ENCODE measurements at places on chromosomes 13 and 19.
A peak's percentile ranks its signal among the peaks of the same experiment; 100 is the strongest.

DNA sequence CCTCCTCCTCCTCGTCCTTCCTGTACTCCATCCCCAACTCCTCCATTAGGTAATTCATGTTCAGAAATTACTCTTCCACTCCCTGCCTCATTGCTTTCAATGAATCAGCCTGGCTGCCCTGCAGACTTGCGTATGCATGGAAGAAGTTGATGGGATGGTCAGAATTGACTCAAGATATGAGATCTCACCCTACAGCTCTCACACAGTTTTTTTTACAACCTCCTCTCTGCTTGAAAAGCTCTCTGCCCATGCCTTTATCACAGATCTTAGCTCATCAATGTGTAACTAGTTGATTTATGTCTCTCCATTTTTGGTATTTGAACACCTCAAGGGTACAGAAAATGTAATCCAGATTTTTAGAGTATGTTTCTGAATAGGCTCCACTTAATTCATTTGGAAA is 506.9 kb downstream of the TBC1D4 start:
- DNase-seq: no peak

GRCh38 chr13:46235286-46235685 is 23.6 kb downstream of the LRRC63 start:
- no peak for DNase-seq

DNA sequence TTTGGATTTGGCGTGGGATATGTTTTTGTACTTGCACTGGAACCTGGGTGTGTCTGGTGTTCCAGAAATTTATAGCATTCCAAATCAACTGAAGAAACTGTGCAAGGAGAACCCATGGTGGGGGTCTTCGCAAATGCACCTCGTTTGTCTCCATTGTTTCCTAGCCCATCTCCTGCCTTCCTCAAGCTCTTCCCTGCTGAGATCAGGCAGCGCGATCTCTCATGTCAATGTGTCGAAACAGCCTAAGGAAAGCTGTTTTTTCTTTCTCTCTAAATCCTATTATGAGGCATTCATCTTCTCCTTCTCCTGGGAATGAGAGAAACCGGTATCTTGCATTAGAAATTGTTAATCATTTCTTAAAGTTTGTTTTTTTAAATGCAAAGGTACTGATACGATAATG is 131.0 kb downstream of the KLF5 start:
- no peak for DNase-seq

GRCh38 chr19:30106417-30107095 is 164.5 kb downstream of the URI1 start:
- no peak for DNase-seq

DNA sequence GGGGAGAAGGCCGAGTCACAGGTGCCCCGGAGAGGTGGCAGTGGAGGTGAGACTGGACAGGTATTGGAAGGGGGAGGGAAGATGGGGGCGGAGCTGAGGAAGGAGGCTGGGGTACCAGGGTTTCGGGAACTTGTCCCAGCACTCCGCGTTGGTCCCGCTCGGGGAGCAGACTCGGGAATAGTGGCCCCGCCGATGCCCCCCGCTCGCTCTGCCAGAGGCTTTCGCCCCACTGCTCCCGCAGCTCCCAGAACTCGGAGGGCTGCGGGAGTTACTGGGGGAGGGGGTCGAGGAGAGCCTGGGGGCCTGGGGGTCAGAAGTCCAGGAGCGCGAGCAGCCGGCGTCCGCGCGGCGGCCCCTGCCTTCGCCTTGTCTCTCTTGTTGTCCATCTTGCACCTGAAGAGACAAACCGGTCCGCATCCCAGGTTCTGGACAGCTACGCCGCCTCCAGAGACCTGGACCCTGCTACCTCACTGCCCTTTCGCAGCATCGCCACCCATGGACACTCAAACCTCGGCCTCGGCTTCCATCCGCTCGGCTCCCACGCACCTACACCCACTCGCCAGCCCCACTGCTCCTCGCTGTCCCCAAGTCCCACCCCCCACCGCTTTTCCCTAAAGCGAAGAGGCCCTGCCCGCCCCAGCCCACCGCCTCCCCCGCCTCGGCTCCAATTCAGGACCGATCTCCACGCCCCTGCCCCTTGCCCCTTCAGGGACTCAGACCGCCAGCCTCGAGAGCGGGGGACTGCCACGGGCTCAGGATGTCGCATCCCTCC is 700 bp downstream of the PRR36 start:
- DNase-seq: no peak

GRCh38 chr13:29561918-29562317 is 33.6 kb downstream of the SLC7A1 start:
- no peak for DNase-seq

DNA sequence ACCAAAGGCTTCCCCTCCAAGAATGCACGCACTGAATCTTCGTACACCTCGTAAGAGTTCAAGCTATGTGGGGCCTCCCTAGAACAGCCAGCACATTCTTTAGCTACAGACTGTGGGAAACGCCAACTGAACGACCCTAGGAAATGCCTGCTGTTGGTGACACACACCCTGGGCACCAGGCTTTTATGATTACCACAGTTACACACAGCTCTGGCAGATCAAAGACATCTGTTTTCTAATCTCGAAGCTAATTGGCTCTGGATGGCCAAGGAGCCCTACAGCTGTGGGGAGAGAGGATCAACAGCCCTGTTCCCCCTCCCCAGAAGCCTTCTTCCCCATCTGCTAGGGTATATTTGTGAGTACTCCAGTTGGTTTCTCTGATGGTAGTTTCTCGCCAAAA is 123.0 kb downstream of the COL4A1 start:
- DNase-seq: no peak

- DNase-seq: peak; percentile 71
These were observed 86.0 kb downstream of the GADD45B start for GRCh38 chr19:2561895-2562294.

DNA sequence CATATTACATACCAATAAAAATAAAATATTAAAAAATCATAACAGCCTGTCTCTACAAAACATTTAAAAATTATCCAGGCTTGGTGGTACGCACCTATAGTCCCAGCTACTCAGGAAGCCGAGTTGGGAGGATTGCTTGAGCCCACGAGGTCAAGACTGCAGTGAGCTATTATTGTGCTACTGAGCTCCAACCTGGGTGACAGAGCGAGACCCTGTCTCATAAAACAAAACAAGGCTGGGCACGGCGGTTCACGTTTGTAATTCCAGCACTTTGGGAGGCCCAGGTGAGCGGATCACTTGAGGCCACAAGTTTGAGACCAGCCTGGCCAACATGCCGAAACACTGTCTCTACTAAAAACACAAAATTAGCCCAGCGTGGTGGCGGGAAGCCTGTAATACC is 52.2 kb upstream of the LSM14A start:
- no peak for DNase-seq

GRCh38 chr19:38666663-38667511 is 19.4 kb downstream of the ACTN4 start:
- peak; percentile 21 for DNase-seq

GRCh38 chr19:49327878-49328544 is 3.0 kb upstream of the SLC6A16 start:
- DNase-seq: peak; percentile 68

Measured in suppressor macrophage (primary cell).